ENCODE measurements at places on chromosomes 2 and 18.
A peak's percentile ranks its signal among the peaks of the same experiment; 100 is the strongest.

DNA sequence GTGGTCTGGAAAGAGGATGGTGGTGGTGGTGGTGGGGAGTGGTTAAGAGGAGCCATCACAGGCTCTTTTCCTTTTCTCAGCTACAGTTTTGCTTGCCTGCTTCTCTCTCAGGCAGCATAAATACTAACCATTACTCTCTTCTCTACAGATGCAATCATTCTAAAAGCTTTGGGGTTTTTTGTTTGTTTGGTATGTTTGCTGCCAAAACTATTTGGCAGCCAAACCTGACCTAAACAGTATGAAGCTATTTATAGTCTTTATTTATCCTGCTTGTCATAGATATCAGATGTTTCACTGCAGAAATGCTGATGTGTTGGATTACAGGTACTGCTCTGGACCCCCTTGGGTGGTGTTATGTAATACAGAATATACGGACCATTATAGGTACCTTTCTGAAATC, 15.3 kb downstream of the SIX3 start:
- no peak for DNase-seq

- DNase-seq: no peak
These were observed 226.2 kb upstream of the ZSWIM2 start for GRCh38 chr2:187075199-187075635.

GRCh38 chr2:158926478-158926948, 41.9 kb upstream of the TANC1 start:
- peak; percentile 54 for DNase-seq

DNA sequence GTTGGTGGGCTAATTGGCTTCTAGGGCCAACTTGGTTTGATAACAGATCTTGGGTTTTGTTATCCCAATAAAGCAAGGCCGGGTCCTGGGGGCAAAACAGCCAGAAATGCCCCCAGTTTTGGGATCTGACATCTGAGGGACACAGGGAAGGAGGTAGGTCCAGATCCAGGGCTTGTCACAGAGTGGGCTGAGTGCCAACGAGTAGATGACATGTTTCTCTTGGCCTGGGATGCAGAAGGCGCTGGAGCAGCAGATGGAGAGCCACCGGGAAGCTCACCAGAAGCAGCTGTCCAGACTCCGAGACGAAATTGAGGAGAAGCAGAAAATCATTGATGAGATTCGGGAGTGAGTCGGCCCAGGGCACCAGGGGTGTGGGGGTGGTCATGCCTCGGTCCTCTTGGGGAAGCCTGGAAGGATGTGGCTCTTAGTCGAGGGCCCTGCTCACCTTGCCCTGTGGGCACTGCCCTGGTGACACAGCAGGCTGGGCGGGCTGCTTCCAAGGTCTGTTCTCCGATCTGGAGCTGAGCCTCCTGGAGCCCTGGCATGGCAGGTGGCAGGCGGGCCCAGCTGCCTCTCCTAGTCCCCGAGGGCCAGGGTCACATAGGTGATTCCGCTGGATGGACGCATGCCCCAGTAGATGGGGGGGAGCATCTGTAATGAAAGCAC, 40.2 kb upstream of the LYPD6B start:
- DNase-seq: no peak

DNA sequence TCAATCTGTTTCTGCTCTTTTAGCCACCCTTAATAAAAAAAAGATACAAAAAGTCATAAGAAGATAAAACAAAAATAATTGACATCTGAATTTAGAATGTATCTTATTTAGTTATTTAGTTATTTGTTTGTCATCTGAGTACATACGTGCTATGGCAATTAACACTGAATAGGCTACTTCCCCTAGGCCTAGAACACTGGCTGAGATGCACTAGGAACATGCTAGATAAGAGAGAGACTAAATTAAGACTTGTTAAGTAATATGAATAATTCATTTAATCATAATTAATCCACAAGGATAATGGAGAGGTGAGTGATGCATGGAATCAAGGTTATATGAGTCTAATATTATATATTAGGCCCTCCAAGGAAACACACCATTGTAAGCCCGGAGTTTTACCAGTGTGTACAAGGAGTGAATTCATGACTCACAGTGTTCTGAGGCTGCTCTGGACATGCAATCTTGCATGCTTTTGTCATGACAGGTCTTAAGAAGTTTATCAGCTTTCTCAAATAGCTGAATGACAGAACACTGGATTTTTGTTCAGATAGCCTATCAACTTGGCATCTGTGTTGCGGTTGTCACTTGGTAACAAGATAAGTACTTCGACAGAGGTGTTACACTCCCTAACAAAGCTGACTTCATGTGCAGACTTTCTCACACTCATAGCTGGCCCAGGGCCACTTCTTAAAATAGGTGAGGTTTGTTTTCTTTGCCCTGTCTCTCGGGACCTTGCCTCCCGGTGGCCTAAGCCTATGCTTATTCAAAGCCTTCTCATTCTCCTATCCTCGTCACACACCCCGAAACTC, 5.0 kb upstream of the SERPINB2 start:
- DNase-seq: peak; percentile 58

- DNase-seq: no peak
These were observed 49.7 kb downstream of the MTA3 start for GRCh38 chr2:42618116-42618515.

GRCh38 chr2:101380376-101380775, 6.9 kb downstream of the CREG2 start:
- peak; percentile 71 for DNase-seq

- DNase-seq: no peak
These were observed 101.5 kb downstream of the ALPK2 start for GRCh38 chr18:58527285-58527951.

DNA sequence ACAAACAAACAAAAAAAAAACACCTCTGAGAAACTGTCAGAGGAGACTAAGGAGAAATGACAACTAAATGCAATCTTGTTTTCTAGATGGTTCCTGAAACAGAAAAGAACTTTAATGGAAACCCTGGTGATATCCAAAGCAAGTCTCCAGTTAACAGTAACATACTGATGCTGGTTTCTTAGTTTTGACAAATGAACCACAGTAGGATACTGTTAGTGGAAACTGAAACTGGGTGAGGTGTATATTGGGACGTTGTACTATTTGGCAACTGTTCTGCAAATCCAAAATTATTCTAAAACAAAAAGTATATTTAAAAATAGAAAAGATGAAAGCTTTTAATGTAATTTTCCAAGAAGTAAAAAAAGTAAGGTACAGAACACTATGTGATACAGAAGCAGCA, 11.4 kb downstream of the SESTD1 start:
- DNase-seq: no peak

DNA sequence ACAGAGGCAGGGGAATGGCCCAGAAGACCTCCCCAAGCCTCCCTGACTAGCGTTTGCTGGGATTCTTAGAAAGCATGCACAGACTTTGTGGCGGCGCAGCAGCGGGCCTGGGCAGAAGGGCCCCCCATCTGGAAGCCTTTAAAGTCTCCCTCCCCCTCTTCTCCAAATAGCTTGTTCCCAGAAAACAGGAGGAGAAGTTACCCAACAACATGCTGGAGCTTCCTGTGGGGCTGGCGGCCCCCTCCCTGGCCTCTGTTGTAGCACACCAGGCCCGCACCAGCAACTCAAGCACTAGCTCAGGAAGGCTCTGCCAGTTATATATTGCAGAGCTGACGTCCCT, 334.8 kb downstream of the DYSF start:
- no peak for DNase-seq
